ENCODE measurements at places on chromosomes 2 and 18.

DNA sequence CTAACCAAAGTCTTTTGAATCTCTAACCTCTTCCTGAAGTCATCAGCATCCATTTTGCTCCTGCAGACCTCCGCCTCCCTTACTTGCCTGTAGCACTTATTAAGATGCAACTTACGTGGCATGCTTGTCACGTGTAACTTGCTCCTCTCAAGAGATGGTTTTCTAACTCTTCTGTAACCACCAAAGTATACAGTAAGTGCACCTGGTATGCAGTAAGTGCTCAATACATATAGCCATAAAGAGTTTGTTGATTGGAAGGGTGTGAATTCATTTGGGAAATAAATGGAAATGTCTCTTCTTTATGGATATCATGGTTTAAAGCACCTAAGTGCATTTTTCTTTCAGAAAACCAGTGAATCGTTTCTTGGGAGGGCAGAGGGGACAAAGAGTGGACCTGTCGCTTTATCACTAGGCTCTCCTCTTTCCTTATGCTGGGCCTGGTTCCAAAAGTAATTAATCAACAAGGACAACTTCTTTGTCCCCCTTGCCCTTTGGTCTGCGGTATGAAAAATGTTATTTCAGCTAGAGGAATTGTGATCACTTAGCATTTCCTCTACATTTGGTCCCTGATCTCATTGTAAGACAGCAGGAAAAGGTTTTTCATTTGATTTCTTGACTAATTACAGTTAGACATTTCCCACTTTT, 370.0 kb upstream of the SPRED2 start:
- no peak for DNase-seq

- DNase-seq: no peak
Observed at GRCh38 chr2:214649440-214650205, 159.9 kb downstream of the BARD1 start.

- peak; percentile 41 for DNase-seq
Observed at GRCh38 chr2:45928946-45929345, 277.5 kb downstream of the PRKCE start.

DNA sequence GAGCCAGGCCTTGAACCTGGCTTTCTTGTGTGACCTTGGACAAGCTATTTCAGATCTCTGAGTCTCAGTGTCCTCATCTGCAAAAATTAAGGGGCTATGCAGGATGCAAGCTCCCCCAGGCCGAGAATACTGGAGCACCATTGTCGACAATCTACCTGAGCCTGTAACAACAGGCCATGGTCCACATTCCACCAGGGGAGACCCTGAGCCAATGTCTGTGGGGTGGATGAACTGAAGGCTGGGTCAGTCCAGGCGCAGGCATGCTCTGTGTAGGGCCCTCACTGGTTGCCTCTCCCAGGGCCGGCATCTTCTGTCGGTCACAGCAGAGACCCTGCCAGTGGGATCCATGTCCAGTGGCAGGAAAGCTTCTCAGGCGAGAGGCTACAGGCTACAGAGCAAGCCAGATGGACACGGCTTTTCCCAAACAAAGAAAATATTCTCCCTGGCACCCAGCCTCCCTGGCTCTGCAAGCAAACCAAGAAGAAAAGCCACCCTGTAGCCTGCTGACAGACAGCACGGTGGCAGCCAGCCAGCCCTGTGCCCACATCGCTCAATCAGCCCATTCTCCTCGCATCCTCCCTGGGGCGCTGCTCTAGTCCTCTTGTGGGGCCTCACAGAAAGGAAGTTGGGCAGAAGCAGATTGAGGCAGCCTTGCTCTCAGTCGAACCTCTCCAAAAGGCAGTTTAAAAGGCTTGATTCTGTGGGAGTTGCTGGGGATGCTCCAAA, 48.7 kb upstream of the FZD7 start:
- peak; percentile 89 for DNase-seq

DNA sequence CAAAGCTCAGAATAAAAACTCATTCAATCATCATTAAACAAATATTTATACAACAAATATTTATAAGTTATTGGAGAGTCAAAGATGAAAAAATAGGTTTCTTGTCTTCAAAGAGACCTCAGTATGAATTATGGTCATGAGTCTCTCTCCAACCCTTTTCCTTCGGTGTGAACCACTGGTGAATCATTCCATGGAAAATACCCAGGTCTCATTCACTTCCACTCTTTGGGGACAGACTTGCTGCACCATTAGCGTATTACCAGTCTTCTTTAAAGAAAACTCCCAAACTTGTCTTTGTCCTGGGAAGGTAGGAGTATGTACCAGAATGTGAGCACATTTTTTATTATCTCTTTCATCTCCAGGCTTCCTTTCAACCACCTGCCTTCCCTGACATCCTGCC, 257.4 kb upstream of the RBMS1 start:
- no peak for DNase-seq

DNA sequence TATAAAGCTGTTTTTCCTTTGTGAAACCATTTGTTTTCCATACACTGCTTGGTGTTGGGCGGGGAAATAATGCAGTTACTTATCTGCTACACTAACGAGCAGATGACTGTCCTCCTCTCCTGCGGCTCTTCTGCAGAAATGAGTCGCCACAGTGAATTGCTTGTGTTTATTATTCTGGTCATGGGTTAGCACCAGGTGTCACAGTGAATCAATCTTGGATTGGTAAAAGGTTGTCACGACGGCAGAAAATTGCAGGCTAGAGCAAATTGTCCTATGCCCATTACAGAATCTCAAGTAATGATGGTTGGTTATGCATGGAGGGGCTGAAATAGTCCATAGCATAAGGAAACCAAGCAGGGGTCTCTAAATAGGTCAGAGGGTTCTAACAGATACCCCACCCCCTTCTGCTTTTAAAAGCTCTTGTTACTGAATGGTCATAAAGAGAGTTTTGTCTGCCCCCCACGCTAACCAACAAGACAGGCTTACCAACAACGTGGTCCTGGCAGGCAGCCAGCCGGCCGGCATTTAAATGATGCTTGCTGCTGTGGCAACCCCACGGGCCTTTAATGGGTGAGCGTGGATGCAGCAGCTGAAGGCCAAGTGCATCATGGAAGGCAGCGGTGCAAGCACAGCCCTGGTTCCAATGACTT, 29.5 kb downstream of the RAB31 start:
- peak; percentile 67 for DNase-seq

DNA sequence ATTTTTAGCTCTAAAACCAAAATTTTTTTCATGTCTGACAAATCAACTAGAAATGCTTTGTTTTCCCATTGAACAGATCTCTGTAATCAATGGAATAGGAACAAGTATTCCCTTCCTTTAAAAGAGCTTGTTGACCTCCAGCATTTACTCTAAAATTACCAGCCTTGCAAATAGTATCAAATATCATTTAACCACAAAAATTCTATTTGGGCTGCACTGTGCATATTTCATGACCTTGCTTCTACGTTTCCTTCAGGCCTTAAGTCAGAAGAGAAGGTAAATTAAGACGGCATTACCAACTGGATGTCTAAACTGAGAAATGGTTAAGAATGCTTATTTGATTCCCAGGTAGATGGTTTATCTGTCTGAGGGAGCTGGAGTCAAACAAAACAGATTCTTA, 33.3 kb upstream of the NRXN1 start:
- no peak for DNase-seq

DNA sequence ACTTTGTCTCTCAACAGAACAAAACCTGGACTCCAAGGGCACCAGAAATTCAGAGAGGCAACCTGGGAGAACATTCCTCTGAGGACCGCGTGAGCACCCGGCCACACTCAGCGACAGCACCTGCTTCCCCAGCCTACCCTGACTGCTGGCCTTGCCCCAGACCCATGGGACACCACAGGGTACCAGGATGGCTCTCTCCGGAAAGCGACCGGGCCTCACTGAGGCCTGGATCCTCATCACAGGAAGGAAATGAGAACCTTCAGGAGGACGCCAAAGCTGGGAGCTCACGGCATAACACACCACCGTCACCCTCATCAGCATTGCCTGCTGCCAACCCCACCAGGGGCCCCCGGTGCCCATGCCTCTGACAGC, 38.9 kb downstream of the HS6ST1 start:
- DNase-seq: no peak

DNA sequence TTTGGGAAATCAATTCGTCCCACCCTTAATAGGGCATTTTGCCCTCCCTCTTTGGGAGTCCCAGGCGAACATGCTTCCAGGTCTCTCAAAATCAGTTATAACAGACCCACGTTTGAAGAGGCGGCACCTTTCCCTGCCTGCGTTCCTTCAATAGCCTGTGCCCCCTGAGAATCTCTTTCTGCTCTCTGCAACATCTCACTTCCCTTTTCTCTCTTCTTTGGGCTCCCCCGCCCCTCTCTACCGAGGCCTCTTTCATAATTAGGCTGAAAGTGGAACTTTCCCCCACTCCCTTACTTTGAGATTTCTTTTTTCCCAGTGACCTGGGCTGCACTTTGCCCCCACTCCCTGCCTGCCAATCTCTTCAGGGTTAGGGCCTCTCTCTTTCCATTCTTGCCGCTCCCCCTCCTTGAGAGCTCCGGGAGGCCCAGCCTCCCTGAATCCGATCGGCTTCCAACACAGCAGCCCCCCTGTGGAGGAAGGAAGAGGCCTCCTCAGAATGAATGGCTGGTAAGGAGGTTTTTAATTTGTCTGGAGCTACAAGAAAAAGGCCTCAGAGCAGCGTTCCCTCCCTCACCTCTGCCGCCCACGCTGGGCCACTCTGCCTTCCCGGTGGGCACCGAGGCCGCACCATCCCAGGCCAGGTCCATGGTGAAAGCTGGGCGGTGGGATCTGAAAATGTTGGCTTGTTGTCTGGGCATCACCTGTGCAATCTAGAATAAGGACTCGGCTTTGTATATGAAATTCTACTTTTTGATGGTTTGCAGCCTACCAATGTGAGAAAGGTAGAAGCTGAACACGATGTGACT, 162.6 kb upstream of the SIX3 start:
- no peak for DNase-seq

DNA sequence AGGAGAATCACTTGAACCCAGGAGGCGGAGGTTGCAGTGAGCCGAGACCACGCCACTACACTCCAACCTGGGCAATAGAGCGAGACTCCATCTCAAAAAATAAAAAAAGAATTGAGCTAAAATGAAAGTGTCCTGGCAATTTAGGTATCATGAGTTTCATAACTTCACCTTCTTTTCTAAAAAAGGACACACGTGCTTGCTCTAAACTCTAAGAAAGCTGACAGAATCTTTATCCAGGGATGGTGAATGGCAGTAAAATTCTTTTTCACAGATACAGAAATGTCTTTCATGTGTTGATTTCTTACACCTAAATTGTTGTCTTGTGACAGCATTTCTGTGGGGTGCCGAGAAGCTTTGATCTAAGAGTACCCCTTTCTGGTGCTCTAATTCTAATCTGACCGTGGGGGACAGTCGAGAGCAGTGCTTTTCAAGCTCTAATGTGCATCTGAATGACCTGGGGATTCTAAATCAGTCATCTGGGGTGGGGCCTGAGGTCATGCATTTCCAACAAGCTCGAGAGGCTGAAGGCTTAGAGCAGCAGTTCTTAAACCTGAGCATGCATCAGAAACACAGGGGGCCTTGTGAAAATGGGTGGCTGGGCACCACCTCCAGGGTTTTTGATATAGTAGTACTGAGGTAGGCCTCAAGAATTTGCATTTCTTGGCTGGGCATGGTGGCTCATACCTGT, 42.1 kb upstream of the REL start:
- no peak for DNase-seq

DNA sequence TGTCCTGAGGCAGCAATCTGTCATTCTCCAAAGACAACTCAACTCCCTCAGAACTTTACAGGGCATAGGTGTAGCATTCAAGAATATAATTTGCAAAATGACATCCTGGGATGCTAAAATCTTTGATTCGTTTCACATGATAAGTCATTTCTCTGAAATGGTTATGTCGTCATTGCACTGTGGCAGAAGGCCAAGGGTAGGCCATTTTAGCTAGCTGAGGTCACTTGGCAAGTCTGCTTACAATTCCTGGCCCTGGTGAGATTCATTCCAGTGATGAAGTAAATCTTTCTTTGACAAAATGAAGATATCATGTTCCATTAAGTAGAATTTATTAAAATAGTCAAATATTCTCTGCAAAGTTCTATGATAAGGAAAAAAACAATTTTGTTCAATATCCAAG, 1410.3 kb upstream of the LRRTM1 start:
- DNase-seq: no peak

DNA sequence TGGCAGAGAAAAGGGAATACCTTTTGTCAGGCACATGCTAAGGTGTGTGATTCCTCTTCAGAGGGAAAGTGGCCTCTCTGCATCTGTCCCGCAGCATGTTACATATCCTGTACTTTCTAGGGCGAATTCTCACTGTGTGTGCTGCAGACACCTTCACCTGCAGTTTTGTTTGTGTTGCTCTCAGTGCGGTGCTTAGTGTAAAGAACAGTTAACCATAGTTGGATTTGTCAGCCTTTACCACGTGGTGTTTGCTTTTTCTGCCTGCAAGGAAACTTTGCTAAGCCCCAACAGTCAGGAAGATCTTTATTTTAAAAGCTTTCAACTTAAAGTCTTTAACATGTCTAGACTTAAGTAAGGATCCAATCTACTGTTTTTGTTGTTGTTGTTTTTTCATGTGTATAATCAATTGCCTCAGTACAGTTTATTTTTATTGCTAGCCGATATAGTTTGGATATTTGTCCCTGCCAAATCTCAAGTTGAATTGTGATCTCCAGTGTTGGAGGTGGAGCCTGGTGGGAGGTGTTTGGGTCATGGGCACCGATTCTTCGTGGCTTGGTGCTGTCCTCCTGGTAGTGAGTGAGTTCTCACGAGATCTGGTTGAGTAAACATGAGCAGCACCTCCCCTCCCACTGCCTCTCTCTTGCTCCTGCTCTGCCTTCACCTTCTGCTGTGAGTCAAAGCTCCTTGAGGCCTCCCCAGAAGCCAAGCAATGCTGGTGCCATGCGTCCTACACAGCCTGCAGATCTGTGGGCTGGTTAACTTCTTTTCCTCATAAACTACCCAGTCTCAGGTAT, 90.6 kb downstream of the SNTG2 start:
- DNase-seq: no peak

DNA sequence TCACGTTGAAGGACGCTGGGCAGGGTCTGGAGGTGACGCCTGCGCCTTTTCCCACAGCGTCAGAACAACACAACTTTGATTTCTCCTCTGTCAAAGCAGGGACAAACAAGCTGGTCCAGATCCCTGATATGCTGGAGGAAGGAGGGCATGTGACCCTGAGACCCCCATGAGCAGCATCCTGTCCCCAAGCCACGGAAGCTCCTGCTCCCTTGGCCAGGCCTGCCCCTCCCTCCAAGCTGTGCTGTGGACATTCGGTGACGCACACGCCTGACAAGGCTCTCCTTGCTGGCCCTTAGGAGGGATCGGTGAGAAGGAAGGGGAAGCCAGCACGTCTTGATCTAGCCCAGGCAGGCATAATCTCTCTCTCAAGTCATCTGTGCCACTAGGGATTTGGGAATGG, 11.3 kb downstream of the MLPH start:
- DNase-seq: no peak

DNA sequence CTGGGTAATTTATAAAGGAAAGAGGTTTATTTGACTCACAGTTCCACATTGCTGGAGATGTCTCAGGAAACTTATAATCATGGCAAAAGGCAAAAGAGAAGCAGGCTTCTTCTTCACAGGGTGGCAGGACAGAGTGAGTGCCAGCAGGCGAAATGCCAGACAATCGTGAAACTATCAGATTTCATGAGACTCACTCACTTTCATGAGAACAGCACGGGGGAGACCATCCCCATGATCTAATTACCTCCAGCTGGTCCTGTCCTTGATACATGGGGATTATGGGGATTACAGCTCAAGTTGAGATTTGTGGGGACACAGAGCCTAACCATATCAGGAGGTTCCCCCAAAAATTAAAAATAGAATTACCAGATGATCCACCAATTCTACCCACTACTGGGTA, 675.5 kb upstream of the SLC8A1 start:
- DNase-seq: no peak

Measured in anterior cingulate cortex (tissue), 58 donors.